ENCODE measurements at places on chromosomes 2 and 18. TPM values are rescaled to one million over a fixed set of nuclear protein-coding genes. Genes with fewer than 3 reads are reported as not detected.

DNA sequence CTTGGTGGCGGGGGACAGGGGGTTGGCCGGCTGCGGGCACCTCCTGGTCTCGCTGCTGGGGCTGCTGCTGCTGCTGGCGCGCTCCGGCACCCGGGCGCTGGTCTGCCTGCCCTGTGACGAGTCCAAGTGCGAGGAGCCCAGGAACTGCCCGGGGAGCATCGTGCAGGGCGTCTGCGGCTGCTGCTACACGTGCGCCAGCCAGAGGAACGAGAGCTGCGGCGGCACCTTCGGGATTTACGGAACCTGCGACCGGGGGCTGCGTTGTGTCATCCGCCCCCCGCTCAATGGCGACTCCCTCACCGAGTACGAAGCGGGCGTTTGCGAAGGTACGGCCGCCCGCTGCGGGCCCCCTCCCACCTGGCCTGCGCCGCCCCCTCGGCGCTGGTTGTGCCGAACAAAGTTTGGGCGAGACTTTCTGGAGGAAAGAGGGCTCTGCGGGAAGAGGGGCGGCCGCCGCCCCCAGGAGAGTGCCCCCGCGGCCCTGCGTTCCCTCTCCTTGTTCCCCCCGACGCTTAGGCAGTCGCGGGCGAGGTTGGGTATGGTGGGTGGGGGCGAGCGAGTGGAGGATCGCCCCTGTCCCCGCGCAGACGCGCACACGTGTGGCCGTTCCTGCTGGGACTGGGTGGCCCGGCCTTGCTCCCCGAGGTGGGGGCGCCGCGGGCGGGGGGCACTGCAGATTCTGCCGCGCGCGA lies 866 bp downstream of the CRIM1 start:
- DNase-seq, result no peak

The SCG2 gene
- 4.6 TPM for total RNA-seq

GRCh38 chr2:216799873-216800431 lies 59.9 kb downstream of the TNP1 start:
- peak; percentile 7 for DNase-seq

The TUBA4B gene
- not detected for total RNA-seq

The LYPD6 gene
- total RNA-seq, result 2.3 TPM

The SMC6 gene
- total RNA-seq, result 19.6 TPM

- DNase-seq, result no peak
Observed at GRCh38 chr2:11875481-11875880, 129.0 kb downstream of the LPIN1 start.

The GPR39 gene
- total RNA-seq, result 6.9 TPM

The BOLL gene
- not detected for total RNA-seq

DNA sequence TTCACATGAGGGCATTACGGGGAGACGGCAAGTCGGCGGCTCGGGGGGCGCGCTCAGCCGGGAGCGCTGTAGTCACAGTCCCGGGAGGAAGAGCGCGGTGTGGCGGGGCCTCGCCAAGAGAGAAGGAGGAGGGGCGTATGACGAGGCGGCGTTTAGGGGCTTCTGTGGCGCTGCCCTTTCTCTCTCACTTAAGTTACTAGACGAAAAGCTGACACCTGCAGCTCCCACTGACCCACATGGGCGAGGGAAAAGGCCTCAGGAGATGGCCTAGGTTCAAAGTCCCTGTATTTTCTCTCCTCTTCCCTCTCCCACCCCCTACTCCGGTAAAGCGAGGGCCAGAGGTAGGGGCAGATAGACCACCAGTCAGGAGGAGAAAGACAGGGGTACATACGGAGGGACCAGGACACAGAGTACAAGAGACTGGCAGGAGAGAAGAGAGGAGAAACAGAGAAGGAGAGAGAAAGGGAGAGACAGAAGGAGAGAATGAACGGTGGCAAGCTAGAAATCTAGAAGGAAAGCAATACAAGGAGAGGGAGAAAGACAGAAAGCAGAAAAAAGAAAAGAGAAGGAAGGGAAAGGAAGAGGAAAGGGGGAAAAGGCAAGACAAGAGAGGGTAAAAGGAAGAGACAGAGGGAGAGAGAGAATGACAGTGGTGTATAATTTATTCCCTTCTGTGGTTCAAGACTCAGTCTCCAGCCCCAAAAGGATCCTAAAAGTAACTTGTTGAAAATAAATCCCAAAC lies 3.8 kb downstream of the SIX2 start:
- no peak for DNase-seq

The INPP1 gene
- total RNA-seq, result 4.5 TPM

GRCh38 chr18:45245091-45245511 lies 370.2 kb upstream of the SLC14A2 start:
- DNase-seq, result no peak

The GTF2A1L gene
- not detected for total RNA-seq

GRCh38 chr2:63882395-63883105 lies 40.9 kb downstream of the UGP2 start:
- no peak for DNase-seq

The VWA3B gene
- total RNA-seq, result not detected

The ARHGAP28 gene
- total RNA-seq, result not detected

DNA sequence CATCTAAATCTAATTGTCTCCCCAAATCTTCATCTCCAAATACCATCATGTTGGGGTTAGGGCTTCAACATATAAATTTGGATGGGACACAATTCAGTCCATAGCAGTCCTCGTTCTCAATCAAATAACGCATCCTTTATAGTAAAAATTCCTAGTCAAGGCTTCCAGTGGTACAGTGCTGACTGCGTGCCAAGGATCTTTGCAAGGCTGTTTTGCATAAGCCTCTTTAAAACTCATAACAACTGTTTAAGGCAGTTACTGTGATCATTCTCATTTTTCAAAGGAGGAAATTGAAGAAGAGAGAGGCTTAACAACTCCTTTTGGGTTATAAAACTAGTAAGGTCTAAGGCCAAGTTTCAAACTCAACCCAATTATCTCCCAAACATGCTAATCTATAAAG lies 666.9 kb downstream of the NYAP2 start:
- DNase-seq, result no peak

- DNase-seq, result no peak
Observed at GRCh38 chr2:106122157-106122556, 71.9 kb downstream of the UXS1 start.

The CARF gene
- 2.6 TPM for total RNA-seq

DNA sequence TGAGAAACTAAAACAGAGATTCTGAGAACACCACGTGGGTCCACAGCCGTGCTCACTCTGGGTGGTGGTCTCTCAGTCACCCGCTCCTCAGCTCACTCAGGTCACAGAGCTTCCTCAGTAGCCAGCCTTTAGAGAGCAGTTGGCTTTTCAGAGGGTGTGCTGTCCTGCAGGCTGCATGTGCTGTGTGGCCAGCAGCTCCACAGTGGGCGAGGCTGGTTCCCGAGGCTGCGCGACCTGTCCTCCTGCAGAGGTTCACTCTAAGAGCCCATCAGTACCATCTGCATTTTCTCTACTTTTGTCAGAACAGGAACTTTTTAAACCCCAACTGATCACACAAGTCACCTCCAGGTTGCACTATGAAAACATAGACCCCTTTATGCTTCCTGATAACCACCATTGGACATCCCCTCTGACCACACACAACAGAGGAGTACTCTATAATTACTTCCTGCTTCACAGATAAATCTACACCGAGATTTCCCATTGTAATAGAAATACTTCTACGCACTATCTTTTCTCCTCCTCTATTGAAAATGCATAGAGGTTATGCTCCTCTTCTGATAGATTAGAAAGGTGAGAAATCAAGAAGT lies 93.1 kb downstream of the GYPC start:
- no peak for DNase-seq

DNA sequence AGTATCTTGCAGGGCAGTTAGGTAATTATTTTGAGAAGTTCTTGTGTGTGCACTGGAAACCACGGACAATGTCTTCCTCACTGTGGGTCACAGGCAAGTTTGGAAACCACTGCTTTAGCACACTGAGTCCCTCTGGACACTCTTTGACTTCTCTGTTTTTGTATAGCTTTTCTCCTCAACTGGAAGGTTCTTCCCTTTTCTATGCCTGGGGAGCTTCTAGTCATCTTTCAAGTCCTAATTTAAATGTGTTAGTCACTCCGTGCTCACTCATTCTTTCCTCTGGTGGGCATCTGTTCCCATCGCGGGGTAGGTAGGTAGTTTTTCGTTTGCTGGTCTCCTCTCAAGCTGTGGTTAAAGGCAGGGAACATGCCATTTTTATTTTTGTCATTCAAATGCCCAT lies 32.1 kb downstream of the E2F6 start:
- no peak for DNase-seq

- peak; percentile 55 for DNase-seq
Observed at GRCh38 chr2:211035548-211036185, 479.3 kb downstream of the CPS1 start.

DNA sequence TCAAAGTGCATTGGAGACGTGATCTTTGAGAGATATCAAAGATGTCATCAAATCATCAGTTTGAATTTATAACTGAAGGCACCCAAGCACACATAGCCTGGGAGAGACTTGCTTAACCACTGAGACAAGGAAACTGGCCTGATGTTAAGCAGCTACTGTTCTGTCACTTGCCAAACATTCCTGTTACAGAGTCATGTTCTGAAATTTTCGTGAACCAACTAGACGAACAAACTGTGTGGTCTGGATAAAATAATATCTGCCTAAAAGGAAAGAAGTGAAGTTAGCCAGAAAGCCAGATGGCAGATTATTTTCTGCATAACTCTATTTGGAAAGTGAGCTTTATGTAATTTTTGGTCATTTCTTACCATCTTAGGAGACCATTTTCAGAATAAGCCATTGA lies 51.4 kb downstream of the SPATS2L start:
- no peak for DNase-seq

The NUP35 gene
- total RNA-seq, result 29.8 TPM

The PCARE gene
- total RNA-seq, result not detected

- DNase-seq, result no peak
Observed at GRCh38 chr2:143058851-143059250, 70.4 kb upstream of the ARHGAP15 start.

- DNase-seq, result peak; percentile 73
Observed at GRCh38 chr2:60806988-60807681, 51.1 kb downstream of the PAPOLG start.

The IHH gene
- not detected for total RNA-seq

DNA sequence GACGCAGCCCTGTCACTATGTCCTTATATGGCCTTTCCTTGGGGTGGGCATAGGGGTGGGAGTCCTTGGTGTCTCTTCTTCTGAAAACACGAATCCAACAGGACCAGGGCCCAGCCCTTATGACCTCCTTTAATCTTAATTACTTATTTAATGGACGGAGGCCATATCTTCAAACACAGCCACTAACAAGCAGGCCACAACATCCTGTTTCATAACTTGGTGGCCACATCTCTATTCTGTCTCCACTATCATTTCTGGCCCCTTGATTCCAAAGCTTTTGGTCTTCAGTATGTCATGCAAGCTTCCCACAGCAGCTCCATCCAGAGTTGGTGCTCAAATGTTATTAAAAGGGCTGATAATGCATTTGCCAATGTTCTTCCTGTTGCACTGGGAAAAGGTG lies 287.3 kb upstream of the SMIM21 start:
- DNase-seq, result no peak

DNA sequence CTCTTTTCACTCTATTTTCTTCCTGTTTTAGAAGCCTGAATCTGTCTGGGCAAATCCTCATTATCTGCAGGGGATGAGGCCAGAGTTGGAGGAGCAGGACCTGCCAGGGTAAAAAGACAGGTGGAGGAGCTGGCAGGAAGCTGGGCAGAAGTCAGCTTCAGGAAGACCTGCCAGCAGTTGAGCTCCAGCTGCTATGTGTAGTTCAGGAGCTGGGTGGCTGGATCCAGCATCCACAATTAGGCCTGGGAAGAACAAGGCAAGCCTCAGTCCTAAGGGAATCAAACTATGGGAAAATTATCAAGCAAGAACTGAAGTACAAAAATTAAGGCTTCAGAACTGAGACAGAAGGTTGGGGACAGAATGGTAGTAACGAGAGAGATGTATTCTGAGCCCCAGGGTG lies 174.0 kb downstream of the MREG start:
- DNase-seq, result no peak

DNA sequence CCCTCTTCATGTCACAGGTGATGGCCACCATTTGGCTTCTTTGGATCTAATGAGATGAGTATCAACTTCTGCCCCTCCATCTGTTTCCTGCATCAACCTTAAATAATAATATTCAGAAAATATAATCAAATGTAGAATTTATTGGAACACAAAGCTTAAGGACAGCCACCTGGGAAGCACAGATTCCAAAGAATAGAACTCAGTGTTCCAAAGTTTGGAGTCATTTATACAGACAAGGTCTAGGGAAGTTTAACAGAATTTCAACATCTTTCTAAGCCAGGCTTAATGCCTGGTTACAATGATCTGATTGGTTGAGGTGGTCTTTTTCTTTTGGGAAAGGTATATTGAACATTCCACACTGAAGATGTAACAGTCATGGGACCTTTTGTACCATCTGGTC lies 218.0 kb upstream of the PIEZO2 start:
- no peak for DNase-seq

The MEP1B gene
- total RNA-seq, result not detected

DNA sequence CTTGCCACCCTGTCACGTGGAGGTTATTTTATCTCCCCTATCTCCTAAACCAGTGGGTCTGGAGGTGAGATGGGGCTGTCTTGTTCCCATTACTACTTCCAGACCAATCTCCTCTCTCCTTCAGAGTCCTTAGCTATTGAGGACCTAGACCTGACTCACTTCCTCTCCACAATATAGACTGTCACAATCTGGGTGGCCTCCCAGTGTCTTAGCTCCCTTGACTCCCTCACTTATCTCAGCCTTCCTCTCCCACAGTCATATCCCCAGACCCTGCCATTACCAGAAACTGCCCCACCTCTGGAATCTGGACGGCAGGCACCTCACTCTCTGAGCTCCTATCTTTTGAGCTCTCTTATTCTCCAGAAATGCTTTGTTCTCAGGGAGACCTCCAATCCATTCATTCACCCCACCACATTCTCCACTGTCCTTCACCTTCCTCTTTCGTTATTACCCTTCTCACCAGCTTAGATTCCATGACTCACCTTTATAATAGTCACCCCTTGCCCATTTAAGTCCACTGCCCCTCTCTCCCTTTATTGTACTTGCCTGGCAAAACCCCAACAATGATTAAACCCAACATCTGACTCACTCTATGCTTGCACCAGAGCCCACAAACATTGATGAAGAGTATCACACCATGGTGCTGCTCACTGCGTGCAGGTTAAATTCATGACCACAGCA lies 23.3 kb upstream of the SIX3 start:
- DNase-seq, result peak; percentile 94

- DNase-seq, result no peak
Observed at GRCh38 chr18:53686965-53687364, 537.5 kb downstream of the MBD2 start.

The PASK gene
- total RNA-seq, result 7.2 TPM

The TMSB10 gene
- 4,695 TPM for total RNA-seq

DNA sequence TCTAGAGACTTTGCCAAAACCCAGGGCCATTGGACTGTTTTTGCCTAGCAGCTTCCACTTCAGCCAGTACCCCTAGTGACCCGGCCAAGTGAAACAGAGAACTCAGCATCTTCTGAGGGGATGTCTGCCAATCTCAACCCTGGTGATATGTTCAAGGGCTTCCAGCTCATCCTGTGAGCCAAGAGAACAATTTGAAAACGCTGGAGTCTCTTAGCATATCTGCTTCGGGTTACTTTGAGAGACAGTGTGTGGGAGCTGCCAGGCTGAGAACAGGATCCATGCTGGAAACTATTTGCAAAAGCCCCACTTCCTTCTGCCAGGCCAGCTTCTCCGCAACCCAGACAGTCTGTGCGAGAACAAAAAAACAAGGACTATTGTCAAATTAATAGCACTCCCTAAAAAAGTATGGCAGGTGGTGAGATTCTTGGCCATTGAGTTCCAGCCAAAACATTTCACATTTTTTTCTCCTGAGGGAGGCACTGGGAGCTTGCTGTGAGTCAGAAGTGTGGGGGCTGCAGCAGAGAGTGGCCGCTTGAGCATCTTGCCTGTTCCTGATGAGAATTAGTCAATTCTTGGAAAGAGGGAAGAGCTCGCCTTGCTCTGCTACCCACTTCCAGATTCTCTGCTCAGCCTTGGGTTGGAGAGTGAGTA lies 395.6 kb upstream of the TRIB2 start:
- DNase-seq, result peak; percentile 96

Data from HT1080 (cell line).